ENCODE measurements at places on chromosomes 1 and 21. TPM values are rescaled to one million over a fixed set of nuclear protein-coding genes. Genes with fewer than 3 reads are reported as not detected.

DNA sequence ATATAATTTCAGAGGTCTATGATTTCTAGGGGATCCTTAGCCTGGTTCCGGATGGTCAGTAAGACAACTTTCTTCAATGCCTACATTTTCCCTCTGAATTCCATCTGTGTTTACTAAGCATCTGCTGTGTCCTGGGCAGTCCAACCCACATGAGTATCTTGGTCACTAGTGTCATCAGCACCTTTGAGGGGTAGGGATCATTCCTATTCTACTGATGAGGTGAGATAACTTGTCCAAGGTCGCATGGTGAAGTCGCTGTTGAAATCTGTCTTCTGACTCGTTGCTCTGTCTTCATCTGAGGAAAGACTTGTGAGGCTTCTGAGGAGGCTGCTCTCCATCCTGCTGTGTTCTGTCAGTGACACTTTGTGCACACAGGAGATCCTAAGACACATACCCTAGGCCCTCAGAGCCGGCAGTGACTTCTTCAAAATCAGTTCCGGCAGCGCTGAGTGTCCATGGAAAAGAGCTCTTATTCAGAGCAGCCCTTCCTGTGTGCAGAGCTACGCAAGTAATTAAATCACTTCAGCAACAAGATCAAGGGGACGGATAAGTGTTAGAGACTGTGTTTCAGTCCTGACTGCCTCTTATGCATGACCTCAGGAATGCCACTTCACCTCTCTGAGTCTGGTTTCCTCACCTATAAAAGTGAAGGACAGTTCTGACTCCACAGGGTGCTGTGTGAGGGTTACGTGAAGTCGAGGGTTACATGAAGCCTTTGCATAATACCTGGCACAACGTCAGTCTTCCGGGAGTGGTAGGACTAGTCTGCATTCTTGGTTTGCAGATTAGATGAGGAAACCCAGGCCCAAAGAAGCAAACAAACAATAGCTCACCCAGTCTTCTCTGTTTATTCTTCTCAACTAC, 28.4 kb downstream of the AK2 start:
- H3K27ac ChIP-seq = no peak overlapping the region
- no peak overlapping the region for H3K4me3 ChIP-seq
- H3K4me1 ChIP-seq = peaks cover 10% of the 10 kb centered on the region
- H3K36me3 ChIP-seq = peaks cover 10% of the 10 kb centered on the region
- no peaks in the 10 kb centered on the region for H3K27me3 ChIP-seq

DNA sequence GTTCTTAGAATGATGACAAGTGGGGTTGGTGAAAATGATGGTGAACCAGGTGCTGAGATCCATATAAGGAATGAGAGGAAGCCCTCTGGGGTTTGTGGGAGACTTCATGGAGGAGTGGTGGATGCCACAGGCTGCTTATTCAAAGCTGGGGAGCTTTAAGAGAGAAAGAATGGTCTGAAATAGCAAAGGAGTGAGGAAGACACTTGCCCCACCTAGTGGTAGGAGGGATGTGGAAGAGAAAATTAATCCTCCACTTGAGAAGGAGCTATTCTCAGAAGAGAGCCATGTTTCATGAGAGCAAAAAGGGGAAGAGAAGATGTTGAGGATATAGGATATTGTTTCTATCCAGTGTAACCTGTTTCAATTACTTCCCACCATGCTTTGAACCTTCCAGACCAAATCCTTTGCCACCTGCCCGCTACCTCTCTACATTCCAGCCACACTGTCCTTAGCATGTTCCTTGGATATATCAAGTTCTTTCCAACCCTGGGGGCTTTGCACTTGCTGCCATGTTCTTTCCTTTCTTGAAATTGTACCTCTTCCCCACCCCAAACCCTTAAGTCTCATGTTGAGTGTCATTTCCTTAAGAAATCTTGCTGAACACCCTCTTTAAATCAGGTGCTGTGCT, 19.6 kb upstream of the ZNF648 start:
- no peak overlapping the region for H3K27ac ChIP-seq
- no peaks in the 10 kb centered on the region for H3K36me3 ChIP-seq
- H3K27me3 ChIP-seq = no peaks in the 10 kb centered on the region

DNA sequence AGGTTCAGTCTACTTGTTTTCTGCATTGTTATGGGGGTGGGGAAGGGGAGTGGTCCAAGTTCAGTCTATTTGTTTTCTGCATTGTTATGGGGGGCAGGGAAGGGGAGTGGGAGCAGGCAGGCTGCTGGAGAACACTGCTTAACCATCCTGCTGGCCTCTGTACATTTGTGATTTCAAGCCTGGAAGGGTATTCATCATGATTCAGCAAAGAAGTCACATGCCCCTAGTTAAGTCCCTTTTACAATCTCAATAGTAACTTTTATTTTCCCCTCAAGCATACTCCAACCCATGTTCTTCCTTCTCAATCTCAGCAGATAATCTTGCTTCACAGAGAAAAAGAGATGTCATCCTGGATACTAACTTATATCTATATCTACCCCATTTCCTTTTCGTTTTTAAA, 7.9 kb downstream of the LYST start:
- H3K27ac ChIP-seq = no peak overlapping the region

DNA sequence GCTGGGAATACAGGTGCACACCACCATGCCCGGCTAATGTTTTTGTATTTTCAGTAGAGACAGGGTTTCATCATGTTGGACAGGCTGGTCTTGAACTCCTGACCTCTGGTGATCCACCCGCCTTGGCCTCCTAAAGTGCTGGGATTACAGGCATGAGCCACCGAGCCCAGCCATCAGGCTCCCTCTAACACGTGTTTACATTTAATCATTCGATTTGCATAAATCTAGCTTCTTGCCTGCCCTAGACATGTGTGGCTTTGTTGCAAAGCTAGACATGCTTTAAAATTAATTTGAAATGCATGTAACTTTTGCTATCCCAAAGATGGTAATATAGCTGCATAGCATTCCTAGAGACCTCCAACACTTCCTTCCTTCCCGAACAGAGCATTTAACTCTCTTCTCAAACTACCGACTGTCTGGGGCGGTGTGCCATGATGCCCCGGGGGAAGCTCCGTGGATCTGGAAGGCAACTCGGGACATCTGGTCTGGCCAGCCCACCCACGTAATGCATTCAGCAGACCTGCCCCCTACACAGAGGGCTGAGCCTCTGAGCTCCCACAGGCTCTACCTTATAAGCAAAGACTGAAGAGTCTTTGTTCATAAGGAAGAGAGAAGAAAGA, 34.6 kb upstream of the NID1 start:
- no peak overlapping the region for H3K4me3 ChIP-seq
- no peaks in the 10 kb centered on the region for H3K4me1 ChIP-seq
- peaks cover 24% of the 10 kb centered on the region for H3K27me3 ChIP-seq
- peaks cover 2% of the 10 kb centered on the region for H3K36me3 ChIP-seq

GRCh38 chr1:164755690-164756089, 196.7 kb downstream of the PBX1 start:
- no peaks in the 10 kb centered on the region for H3K36me3 ChIP-seq
- peaks cover 13% of the 10 kb centered on the region for H3K27me3 ChIP-seq
- H3K4me3 ChIP-seq = no peak overlapping the region
- H3K4me1 ChIP-seq = no peaks in the 10 kb centered on the region
- DNase-seq = no peak
- no peak overlapping the region for H3K27ac ChIP-seq

The KIAA1614 gene
- total RNA-seq = 0.08 TPM

DNA sequence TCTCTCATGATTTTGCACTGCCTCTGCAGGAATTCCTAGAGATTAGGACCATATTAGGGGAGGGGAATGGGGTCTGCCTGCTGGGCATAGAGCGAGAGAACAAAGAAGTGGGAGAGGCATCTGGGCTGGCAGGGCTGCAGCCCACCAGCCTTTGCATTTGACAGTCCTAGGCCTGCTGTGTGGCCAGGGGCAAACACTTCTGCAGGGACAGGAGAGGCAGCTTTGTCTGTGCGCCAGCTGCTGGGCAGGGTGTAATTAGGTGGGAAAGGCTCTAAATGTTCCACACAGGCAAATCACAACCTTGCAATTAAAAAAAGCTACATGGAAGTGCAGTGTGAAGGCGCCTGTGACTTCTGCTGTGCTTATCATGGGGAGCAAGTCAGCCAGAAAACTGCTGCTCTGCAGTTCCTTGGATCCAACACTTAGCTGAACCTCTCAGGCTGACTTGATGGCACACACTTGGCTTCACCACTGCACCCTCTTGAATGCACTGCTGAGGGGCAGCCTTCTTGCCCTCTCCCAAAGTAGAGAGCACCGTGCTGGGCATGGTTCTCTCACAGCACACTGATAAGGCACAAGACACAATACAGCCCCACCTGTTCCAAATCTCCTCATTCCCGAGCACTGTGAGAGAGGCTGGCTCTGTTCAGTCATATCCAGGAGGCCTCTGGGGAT, 73.6 kb upstream of the TLR5 start:
- no peaks in the 10 kb centered on the region for H3K27me3 ChIP-seq
- no peaks in the 10 kb centered on the region for H3K4me1 ChIP-seq
- H3K4me3 ChIP-seq = no peak overlapping the region
- no peak overlapping the region for H3K27ac ChIP-seq

DNA sequence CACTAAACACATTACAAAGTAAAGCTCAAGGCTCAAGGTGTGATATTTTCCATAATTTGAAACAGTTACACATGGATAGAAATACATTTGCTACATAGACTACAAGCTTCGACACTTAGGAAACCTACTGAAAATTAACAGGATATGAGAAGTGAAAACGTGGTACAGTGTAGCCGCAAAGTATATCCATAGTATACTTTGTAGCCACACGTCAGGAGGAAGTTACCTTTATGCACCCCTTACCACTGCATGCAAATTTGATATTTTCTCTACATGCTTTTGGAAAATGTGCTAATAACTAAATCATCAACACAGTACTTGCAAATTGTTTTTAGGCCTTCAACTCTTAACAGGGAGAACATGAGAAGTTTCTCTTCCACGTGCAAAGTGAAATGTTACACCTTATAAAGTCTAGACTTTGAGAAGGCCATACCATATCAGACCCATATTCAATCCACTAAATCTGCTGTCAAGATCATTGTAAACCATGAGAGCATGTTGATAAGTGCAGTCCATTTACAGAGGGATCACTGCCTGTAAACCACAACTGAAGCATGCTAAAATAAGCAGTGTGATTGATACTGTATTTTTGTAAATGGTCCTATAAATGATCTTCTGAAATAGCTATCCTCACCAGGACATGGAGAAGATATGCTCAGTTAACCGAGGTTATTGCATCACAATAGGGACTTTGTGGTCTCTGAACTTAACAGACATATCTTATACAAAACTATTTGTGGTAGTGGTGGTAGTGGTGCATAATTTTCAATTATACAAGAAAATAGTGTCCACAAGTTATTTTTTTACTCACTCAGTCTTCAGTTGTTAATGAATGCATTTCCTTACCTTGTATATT, 64.7 kb downstream of the VAV3 start:
- H3K27me3 ChIP-seq = no peaks in the 10 kb centered on the region
- peak overlapping the region; percentile 3 for H3K27ac ChIP-seq
- H3K4me3 ChIP-seq = no peak overlapping the region
- no peak for DNase-seq
- no peaks in the 10 kb centered on the region for H3K36me3 ChIP-seq

- DNase-seq = no peak
- no peaks in the 10 kb centered on the region for H3K4me1 ChIP-seq
- H3K4me3 ChIP-seq = no peak overlapping the region
- no peaks in the 10 kb centered on the region for H3K27me3 ChIP-seq
Measured at GRCh38 chr21:21412096-21412495, 413.9 kb downstream of the NCAM2 start.

DNA sequence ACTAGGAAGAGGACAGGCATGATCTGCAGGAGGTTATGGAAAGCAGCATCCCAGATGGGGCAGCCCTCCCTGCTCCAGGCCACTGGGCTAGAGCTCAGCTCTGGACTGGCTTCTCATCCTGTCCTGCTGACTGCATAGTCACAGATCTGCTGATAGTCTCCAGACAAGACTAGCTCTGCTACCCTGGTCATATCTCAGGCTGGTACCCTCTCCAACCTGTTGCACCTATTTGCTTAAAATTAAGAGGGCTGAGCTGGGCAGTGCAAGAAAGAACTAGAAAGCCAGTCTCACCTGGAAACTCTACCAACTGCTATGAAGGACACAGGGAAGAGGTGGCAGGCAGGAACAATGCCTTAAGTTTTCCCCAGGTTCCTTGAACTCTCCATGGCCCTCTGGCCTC, 40.4 kb downstream of the ITPKB start:
- H3K4me1 ChIP-seq = peaks cover 61% of the 10 kb centered on the region
- no peaks in the 10 kb centered on the region for H3K27me3 ChIP-seq
- no peaks in the 10 kb centered on the region for H3K36me3 ChIP-seq

DNA sequence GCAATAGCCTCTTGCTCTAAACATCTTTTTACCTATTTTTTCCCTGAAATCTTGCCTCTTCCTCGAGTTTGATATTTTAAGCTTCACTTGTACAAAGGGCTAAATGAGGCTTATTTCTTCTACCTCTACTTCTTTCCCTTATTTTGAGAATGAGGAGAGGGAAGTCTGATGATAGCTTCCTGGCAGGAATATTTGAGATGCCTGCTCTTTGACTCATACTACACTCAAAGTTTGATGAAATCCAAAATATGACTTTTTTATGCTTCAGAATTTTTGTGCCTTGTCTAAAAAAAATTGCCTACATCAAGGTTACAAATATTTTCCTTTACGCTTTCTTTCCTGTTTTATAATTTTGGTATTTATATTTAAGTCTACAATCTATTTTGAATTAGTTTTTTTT, 624.4 kb upstream of the PLXNA2 start:
- H3K27ac ChIP-seq = no peak overlapping the region
- H3K36me3 ChIP-seq = no peaks in the 10 kb centered on the region
- no peak overlapping the region for H3K4me3 ChIP-seq
- H3K27me3 ChIP-seq = no peaks in the 10 kb centered on the region

- DNase-seq = no peak
- H3K27me3 ChIP-seq = peaks cover 39% of the 10 kb centered on the region
- H3K4me3 ChIP-seq = no peak overlapping the region
- H3K4me1 ChIP-seq = peaks cover 9% of the 10 kb centered on the region
- peaks cover 8% of the 10 kb centered on the region for H3K36me3 ChIP-seq
Measured at GRCh38 chr1:15332525-15332924, 77.2 kb upstream of the EFHD2 start.

- no peaks in the 10 kb centered on the region for H3K27me3 ChIP-seq
- DNase-seq = no peak
- peaks cover 28% of the 10 kb centered on the region for H3K4me1 ChIP-seq
- peak overlapping the region; percentile 80 for H3K4me3 ChIP-seq
Measured at GRCh38 chr1:9823693-9823942, 147 bp downstream of the CLSTN1 start.

GRCh38 chr1:1079408-1080121, 5.5 kb upstream of the RNF223 start:
- H3K27ac ChIP-seq = no peak overlapping the region
- peaks cover 6% of the 10 kb centered on the region for H3K4me1 ChIP-seq
- H3K36me3 ChIP-seq = peaks cover 2% of the 10 kb centered on the region
- peaks cover 5% of the 10 kb centered on the region for H3K27me3 ChIP-seq
- H3K4me3 ChIP-seq = peak overlapping the region; percentile 58

The PKN2 gene
- total RNA-seq = 35.0 TPM

- peaks cover 10% of the 10 kb centered on the region for H3K27me3 ChIP-seq
- no peak overlapping the region for H3K27ac ChIP-seq
- H3K36me3 ChIP-seq = peaks cover 4% of the 10 kb centered on the region
- H3K4me1 ChIP-seq = no peaks in the 10 kb centered on the region
- H3K4me3 ChIP-seq = no peak overlapping the region
Measured at GRCh38 chr1:198387587-198387986, 152.9 kb downstream of the ATP6V1G3 start.

The CELA2A gene
- not detected for total RNA-seq

The AADACL4 gene
- not detected for total RNA-seq

GRCh38 chr1:85297855-85298629, 21.6 kb upstream of the BCL10 start:
- H3K4me3 ChIP-seq = peak overlapping the region; percentile 73
- H3K27ac ChIP-seq = peak overlapping the region; percentile 42
- no peaks in the 10 kb centered on the region for H3K36me3 ChIP-seq
- H3K27me3 ChIP-seq = peaks cover 35% of the 10 kb centered on the region
- peaks cover 13% of the 10 kb centered on the region for H3K4me1 ChIP-seq

The FAM229A gene
- total RNA-seq = 32.9 TPM

- H3K36me3 ChIP-seq = no peaks in the 10 kb centered on the region
- no peaks in the 10 kb centered on the region for H3K27me3 ChIP-seq
- H3K4me1 ChIP-seq = peaks cover 2% of the 10 kb centered on the region
- no peak for DNase-seq
- no peak overlapping the region for H3K27ac ChIP-seq
Measured at GRCh38 chr1:97247196-97247595, 525.6 kb downstream of the PTBP2 start.

Data from T-helper 17 cell (primary cell).